ENCODE measurements at places on chromosomes 3 and 15.

GRCh38 chr15:51837792-51838251 is 8.4 kb downstream of the TMOD3 start:
- no peak for DNase-seq

DNA sequence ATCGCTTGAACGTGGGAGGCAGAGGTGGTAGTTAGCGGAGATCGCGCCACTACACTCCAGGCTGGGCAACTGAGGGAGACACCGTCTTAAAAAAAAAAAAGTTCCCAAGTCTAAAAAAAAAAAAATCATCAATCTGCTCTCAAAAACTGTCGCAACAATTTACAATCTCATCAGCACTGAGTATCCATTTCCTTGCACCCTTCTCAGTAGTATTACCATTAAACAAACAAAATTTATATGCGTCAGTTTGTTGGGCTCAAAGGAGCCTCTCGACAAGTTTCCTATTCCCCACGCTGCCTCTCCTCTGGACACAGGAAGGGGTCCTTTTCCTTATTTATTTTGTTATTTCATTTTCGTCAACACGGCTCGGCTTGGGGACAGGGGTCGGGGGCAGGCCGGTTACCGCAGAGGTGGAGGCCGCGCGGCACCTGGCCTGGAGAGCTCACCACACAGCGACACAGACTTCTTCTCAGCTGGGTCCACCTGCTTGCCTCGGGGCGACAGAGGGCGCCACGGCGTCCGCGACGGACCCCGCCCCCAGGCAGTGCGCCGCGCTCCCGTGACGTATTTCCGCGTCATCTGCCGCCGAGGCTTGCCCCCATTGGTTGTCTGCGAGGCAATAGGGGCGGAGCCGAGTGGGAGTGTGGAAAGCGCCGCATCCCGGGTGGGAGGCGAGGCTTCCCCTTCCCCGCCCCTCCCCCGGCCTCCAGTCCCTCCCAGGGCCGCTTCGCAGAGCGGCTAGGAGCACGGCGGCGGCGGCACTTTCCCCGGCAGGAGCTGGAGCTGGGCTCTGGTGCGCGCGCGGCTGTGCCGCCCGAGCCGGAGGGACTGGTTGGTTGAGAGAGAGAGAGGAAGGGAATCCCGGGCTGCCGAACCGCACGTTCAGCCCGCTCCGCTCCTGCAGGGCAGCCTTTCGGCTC is at the start of gene MAP2K1:
Gene MAP2K1 (plus strand): TSS at position 709 of the 920 bp plus-strand sequence. CDS start 436 bp downstream, outside the sequence.
- peak; percentile 90 for DNase-seq

DNA sequence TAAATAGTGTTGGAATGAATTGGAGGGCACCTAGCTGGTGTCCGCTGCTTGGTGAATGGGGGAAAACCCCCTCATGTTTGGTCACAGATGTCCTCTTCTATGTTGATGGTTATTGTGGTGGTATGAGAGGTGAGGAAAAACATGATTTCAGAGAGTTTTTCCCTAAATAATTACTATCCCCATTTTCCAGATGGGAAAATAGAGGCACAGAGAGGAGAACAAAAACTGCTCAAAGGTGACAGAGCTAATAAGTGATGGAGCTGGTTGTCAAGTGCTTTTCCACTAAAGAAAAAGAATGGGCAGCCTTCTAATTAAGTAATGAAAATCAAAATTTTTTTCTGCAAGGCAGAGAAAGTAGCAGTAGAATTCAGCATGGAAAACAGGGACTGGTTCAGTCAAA is 30.2 kb upstream of the CFAP161 start:
- no peak for DNase-seq

DNA sequence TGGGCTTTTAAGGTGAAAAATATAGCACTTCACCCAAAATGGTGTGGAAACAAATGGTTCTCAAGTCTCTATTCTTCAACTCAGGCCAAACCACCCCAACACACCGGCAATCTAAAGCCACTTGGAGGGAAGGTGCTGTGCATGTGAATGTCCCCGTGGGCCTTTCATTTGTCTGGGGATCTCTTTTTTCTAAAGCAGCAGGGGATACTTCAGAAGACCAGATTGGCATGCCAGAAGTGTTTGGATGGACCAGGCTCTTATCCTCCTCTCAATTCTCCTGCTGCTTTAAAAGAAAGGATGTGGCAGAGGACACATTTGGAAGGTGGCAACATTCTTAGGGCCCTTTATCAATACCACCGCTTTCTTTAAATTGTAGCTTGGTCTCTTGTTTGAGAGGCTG is 193.1 kb downstream of the MEIS2 start:
- no peak for DNase-seq

DNA sequence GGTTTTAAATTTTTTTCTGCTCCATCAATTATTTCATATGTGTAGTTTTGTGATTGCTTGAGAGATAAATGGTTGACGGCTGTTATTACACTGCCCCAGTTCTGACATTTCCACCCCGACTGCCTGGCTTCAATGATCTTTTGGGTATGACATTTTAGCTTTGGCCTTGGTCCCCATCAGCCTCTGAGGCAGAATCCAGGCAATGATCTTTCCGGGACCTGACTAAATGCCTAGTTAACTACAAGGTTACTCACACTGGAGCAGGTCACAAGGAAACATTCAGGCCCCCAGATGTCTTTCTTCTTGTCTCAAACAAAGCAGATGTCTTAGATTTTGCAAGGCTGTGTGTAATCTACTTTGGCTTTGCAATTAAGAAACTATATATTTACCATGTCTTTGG is 61.1 kb upstream of the TMCO5A start:
- no peak for DNase-seq

DNA sequence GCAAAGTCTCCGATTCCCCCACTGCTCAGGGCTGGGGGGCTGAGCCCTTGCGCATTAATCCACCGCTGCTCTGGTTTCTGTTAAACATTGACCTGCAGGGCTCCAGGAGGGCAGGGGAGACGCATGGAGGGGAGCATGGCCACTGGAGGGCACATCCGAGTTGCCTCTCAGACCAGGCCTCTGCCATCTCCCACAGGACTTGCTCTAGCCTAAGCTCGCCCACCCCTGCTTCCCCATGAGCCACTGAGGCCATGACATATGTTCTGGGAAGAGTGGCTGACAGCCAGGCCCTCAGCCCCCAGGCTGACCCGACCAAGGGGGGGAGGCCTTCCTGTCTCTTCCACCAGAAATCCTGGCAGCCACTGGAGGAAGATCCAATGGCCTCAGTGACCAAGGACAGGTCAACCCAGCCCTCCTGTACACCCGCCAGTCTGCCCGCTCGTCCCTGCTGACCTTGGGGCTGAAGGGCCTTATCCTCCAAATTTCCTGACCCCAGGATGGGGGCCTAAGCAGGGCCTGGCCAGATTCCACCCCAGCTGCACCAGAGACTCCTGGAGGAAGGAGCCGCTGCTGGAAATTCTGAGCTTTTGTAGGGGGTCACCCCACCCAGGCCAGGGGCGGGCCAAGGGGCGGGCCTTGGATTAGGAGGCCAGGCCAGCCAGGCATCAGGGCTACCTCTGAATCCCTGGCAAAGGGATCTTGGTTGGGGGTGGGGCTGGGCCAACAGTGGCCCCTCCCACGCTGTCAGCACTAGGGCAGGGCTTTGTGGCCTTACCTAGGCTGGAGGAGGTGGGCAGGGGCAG is at the start of gene HYAL1:
Gene HYAL1 (minus strand): TSS at position 562 of the 803 bp plus-strand sequence. CDS start 618 bp downstream, outside the sequence.
- no peak for DNase-seq

DNA sequence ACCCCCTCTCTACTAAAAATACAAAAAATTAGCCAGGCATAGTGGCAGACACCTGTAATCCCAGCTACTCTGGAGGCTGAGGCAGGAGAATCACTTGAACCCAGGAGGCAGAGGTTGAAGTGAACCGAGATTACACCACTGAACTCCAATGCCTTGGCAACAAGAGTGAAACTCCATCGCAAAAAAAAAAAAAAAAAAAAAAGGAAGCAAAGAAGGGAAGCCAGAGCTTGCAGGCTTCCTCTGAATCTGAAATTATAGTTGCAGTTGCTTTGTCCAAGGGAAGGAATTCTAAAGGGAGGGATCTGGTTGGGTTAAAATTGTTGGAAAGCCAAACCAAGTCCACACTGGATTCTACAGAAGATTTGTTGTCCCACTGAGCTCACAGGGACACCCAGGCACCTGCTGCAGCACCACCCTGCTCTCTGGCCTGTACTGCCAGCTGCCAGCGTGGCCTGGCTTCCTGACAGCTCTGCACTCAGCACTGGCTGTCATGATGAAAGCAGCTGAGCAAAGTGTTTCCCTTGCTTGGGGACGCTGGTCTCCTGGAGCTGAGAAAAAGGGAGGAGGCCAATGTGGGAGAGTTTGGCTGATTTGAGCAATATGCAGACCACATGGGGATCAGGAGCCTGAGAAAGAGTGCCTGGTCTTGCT is 88.8 kb upstream of the HES1 start:
- DNase-seq = no peak

- peak; percentile 72 for DNase-seq
Observed at GRCh38 chr15:76206325-76206976, 104.8 kb downstream of the ETFA start.

DNA sequence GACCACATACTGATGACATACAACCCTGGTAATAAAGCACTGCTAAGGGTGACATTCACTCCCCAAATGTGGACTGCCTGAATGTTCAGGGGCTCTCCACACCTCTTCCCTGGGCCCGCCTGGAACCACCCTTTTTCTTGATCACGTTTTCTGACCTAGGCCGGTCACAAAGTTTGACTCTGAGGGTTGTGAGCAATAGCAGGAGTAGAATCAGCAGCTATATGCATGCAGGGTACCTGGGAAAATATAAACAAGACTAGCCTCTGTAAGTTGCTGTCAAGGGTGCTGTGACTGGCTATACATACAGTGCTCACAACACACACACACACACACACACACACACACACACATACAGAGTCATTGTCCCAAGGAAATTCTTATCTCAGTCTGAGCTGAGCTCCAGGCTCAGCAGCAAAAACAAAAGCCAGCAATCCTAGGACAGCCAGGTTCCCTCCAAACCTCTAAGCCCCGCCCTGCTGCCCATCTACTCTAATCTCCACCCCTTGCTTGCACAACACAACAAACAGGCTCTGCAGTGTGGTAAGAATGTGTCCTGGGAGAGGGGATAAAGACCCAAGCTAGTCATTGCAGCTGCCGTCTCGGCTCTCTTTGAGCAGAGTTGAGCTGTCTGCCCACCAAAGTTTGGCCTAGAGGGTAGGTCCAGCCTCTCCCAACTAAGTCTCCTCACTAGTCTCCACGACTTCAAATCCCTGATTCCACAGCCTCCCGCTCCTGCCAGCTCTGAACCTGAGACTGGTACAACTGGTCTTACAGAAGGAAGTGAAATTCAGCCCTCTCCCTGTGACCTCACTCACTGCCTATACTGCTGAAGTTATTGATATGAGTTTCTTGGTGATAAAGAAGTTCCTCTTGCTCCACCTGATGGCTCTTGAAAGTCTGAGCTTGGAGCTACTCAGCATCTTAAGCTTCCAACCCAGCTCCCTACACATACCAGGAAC is 2.2 kb downstream of the BMF start:
- DNase-seq = peak; percentile 95

- DNase-seq = no peak
Observed at GRCh38 chr15:79743032-79743431, 153.8 kb downstream of the MTHFS start.

GRCh38 chr3:122353215-122353614 is 28.2 kb downstream of the CSTA start:
- no peak for DNase-seq

DNA sequence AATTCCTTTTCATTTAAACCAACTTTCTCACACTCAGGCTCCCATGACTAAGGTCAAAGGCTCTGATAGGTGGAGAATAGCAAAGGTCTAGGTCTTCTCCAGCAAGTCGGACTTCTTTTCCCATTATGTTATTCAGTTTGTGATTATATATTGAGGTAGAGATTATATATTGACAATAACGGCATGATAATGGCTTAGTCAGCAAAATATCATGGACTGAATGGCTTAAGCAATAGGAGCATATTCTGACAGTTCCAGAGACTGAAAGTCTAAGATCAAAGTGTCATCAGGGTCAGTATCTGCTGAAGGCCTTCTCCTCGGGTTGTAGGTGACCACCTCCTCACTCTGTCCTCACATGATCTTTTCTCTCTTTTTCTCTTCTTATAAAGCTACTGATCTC is 1251.4 kb downstream of the ROBO1 start:
- no peak for DNase-seq

GRCh38 chr3:14524311-14524711 is 15.8 kb downstream of the GRIP2 start:
- DNase-seq = no peak

DNA sequence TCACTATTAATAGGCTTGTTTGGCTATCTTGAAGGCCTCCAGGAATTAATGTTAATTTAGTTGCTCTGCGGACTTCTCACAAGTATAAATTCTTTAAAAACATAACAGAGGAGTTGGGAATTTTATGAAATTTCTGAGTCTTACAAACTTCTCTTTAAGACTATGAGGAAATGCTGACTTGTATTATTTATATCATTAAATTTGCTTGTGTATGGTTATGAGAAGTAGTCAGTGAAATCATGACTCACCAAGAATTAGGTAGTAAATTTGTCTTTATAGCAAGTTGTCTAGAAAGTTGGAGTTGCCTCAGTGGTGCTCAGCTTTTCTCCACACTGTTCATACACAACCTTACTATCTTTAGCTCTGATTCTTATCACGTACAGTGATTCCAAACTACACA is 26.5 kb downstream of the PHLDB2 start:
- no peak for DNase-seq

GRCh38 chr3:164524201-164524600 is 554.1 kb downstream of the SI start:
- no peak for DNase-seq

GRCh38 chr3:36696799-36697198 is 67.6 kb downstream of the DCLK3 start:
- DNase-seq = no peak

- no peak for DNase-seq
Observed at GRCh38 chr15:72339777-72340177, 19.8 kb upstream of the CELF6 start.

DNA sequence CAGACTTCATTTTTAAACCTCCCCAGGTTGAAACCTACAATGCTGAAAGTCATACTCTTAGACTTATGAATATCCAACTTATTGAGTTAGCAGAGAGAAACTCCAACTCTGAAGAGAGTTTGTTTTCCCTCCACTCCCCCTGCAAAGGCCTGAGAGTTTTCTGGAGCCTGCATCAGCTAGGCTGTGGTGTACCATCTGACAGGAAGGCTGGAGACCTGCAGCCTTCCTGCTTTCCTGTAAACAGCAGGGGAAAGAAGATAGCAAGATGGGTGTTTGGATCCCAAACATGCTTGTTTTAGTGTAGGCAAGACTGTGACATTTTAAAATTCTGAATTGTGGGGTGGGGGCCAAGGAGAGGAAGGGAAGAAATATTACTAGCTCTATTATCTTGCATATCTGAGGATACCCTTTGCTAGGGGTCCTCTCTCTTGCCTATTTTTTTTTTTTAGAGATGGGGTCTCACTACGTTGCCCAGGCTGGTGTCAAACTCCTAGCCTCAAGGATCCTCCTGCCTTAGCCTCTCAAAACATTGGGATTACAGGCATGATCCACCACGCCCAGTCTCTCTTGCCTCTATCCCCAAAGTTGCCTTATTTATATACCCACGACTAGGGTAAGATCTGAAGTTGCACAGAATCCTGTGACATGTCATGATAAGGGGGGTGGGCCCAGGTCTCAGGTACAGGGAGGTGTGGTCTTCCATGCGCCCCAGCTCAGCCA is 51.0 kb upstream of the USP3 start:
- no peak for DNase-seq

Measured in LNCaP clone FGC (cell line).